Skin of body (tissue), 3 donors: ENCODE measurements at places on chromosomes 6 and 20. TPM values are rescaled to one million over a fixed set of nuclear protein-coding genes. Genes with fewer than 3 reads are reported as not detected.

Gene C6orf52
- not detected for total RNA-seq

Gene APOM
- 1.2 TPM for total RNA-seq

DNA sequence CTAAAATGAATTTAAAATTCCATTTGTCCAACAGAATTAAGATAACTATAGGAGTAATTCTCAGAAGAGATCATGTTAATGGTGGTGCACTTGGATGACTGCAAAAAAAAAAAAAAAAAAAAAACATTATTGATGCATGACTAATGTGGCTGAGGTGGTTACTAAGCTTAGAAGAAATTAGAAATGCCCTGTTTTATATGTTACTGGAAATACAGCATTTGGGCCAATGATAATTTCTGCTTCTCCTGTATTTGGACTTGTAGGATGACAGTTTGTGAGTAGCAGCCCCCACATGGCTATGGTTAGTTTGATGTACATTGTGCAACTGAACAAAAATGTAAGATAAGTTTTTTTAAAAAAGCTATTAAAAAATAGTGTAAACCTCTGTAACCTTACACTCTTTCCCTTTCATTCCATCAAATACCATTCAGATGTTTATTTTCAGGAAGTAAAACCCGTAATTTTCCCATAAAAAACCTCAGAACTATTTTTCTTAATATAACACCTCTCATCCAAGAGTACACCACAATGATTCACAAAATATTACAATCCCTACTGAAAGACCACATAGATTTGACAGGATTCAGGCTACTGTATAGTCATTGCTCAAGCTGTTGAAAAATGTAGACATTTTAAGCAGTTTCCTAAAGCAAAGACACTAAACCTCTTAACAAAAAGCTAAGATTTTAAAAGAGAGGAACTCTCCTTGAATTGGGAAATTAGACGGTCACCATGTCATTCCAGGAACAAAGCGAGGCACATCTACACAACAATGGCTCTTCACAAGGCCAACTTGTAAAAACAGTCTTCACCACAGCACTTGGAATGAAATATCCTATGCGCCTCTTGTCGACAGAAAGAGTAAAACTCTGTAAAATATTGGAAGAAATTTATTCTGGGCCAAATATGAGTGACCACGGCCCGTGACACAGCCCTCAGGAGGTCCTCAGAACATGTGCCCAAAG is 83.0 kb downstream of the WDR27 start:
- no peak for DNase-seq

DNA sequence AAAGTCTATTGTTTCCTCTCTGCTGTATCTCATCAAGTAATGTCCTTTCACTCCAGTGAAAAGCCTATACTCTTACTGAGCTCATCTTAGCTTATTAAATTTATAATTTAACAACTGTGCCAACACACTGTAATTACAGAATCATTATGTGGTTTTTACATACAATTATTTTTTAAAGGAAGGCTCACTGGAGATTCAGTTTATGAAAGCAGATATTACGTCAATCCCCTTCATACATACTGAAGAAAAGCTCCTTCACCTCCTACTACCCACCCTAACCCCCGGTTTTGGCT is 28.1 kb downstream of the ARHGAP18 start:
- DNase-seq: no peak

- no peak for DNase-seq
Measured at GRCh38 chr6:157232161-157232895, 91.0 kb downstream of the TMEM242 start.

DNA sequence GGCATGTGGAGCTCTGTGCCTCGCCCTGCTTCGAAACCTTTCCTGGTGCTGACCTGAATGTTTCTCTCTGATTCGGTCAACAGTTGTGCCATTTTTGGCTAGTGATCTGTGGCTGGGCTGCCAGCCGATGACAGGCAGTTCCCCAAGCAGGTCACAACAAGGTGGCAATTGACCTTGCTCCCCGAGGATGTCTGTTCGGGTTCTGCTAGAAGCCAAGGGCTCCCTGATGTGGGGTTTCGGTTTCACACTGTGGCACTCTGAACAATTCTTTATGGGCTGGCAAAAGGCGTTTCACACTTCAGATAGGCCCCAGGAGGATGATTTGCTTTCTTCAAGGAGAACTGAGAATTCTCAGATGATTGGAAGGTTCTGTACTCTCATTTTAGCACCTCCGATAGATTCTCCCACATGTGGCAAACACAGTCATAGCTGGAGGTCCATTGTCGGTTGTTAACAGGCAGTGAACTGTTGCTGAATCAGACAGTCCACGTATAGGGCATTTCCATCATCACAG is 135.6 kb downstream of the SLC24A3 start:
- DNase-seq: no peak

DNA sequence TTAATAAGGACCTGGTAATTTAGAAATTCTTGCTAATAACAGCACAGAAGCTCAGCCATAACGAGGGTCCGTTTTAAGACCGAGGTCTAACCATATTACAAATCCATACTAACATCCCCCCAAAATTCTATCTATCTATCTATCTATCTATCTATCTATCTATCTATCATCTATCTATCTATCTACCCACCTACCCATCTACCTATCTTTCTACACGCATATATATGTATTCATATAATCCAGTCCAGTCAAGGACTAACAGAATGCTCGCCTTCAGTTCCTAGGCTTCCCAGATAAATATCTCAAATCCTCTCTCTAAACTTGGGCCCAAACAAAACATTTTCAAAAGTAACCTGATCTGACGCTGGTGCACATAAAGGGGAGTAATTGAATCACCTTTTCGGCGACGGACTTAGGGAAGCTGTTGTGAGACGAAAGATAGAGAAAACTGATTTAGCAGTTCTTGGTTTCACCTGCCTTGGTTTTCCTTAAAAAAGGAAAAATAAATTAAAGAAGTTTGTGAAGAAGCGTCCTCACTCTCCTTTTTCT is 14.5 kb downstream of the HMGN4 start:
- peak; percentile 18 for DNase-seq
